Peyer's patch (tissue), 4 donors: ENCODE measurements at places on chromosomes 3 and 15.

- DNase-seq: peak; percentile 89
Observed at GRCh38 chr15:31326875-31327668, 437 bp downstream of the KLF13 start.

DNA sequence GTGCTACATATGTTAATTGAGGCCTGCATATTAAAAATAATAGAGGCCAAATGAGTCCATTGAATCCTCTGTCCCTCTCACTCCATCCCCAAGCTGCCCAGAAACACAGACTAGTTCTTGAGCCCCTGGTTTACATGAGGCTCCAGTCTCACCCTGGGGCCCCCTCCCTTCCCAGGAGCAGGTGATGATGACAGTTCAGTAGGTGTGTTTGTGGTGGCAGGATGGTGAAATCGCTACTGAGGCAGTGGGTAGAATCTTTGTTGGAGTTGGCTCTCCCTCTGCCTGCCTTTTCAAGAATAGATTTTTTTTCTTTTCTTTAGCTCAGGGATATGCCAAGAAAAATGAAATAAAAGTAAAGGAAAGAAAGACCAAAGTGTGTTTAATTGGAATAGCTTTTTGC lies 288.7 kb downstream of the EPHB1 start:
- DNase-seq: no peak

- no peak for DNase-seq
Observed at GRCh38 chr3:143158014-143158988, 38.7 kb downstream of the CHST2 start.

GRCh38 chr3:53721187-53722119 lies 124.8 kb downstream of the CHDH start:
- DNase-seq: no peak

GRCh38 chr15:58840048-58840447 lies 68.9 kb downstream of the MINDY2 start:
- no peak for DNase-seq

- DNase-seq: no peak
Observed at GRCh38 chr3:128372281-128372680, 94.4 kb downstream of the DNAJB8 start.

DNA sequence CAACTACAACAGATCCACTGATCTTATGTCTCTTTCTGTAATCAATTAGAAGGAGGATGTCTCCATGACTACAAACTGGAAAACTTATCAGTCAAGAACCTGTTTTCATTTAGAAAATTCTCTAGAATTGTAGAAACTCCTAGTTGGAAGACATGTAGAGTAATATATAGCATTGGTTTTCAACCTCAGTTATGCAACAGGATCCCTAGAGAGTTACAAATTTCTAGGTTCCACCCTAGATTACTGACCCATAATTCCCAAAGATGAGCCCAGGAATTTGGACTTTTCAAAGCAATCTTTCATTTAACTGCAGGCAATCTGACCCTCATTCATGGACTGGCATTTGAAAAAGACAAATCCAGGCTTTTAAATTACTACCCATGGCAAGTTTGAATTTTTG lies 116.9 kb upstream of the RAP2B start:
- DNase-seq: no peak

DNA sequence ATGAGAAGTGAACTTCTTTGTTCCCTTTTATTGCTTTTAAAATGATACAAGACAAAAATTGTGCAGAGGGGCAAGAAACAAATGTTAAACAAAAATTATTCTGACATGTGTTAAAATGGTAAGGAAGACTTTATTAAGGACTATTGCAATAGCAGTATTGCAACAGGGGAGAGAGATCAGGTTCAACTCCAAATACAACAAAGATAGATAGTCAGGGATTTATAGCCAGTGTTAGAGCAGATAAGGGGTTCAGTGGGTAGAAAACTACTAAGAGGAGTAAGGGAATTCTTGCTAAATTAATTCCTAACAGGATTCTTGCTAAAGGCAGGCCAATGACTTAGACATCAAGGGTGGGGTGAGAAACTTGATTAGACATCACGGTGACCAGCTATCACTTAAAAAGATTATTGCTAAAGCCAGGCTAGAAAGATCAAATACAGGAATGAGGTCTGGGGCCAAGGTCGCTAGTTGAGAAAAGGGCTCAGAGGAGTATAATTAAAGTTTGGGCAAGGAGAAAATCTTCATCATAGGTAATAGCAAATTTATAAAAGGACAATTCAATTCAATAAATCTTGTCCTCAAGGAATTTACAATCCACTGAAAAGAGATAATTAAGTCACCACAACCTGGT lies 81.5 kb downstream of the FHIT start:
- DNase-seq: no peak

GRCh38 chr3:55486101-55486856 lies 827 bp downstream of the WNT5A start:
- peak; percentile 62 for DNase-seq

DNA sequence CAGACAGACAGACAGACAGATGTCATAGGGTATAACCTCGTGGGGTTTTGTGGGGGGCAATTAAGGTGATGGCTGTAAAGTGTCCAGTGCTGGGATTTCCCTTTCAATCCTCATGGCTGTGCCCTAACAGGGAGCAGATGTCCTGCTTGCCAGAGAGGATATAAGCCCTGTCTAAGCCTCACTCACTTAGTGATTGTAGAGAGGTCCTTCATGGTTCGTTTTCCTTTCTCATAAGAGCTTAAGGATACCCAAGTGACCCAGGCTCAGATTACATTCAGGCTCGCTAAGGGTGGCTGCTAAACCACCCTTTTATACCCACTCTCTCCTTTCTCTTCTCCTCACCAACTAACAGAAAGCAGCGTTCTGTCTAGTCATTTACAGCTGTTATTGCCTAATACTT lies 19.2 kb downstream of the LYSMD2 start:
- no peak for DNase-seq

- no peak for DNase-seq
Observed at GRCh38 chr3:149934524-149934923, 36.2 kb downstream of the PFN2 start.

GRCh38 chr15:74120426-74120825 lies 10.0 kb upstream of the ISLR2 start:
- DNase-seq: no peak

DNA sequence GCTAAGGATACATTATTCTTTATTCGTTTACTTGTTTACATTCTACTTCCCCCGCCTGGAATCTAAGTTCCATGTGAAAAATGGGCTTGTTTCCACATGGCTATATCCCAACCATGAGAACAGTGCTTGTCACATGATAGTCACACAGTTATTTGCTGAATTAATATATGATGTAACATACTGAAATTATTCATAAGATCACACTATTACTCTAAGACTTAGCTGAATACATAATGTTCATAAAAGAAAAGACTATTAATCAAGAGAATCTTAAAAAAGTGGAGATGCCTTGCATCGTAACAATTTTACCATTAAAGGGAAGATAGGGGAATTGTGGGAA lies 6.5 kb downstream of the PBRM1 start:
- no peak for DNase-seq

DNA sequence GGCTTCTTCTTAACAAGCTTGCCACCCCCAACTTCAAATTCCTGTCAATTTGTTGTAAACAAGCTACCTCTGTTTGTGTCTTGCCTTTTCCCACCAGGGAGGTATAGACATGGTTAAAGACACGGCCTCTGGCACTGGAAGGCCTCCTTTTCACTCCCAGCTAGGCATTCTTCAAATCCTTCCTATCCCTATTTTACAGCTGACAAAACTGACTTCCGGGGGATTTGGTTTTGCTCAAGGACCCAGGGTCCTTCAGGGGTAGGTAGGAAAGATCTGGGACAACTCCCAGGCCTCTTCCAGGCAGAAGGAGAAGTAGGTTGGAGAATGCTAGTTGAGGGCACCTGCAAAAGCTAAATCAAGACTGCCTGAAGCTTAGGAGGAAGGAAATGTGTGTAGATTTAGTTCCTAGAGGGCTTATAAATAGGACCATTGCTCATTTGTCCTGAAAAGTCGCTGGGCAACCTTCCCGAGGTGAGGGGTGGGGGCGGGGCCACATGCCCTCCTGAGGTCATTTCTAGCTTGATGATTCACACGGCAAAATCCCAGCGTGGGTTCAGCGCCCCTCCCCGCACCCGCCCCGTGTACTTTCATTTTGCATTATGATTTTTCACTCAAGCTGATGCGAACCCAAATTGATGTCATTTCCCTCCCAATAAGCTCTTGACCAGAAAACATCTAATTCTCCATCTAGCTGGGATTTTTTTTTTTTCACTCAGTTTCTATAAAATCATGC lies 365.5 kb downstream of the SHQ1 start:
- peak; percentile 32 for DNase-seq

- no peak for DNase-seq
Observed at GRCh38 chr3:62151591-62151990, 221.8 kb downstream of the FEZF2 start.

GRCh38 chr3:159795042-159795441 lies 193.6 kb upstream of the IL12A start:
- DNase-seq: no peak

DNA sequence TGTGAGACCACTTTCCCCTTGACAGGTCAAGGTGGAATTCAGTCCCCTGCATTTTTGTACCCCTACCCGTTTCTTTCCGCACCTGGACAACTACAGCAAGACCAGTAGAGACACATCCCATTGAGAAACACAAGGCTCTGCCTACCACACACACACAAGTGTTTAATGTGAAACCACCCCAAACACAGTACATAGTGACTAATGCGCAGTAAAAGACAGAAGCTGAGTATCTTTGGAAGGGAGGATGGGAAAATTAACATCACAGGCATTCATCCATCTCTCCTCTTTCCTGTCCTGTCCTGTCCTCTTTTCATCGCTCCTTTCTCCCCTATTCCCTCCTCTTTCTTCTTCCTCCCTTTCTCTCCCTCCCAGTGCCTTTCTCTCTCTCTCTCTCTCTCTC lies 64.8 kb downstream of the SCN11A start:
- DNase-seq: no peak

- DNase-seq: no peak
Observed at GRCh38 chr15:70789213-70789612, 25.9 kb upstream of the UACA start.
